Ascending aorta (tissue), 2 donors: ENCODE measurements at places on chromosomes 12 and 14.

- H3K4me3 ChIP-seq, result no peak overlapping the region
- no peaks in the 10 kb centered on the region for H3K4me1 ChIP-seq
- H3K27me3 ChIP-seq, result no peaks in the 10 kb centered on the region
- no peaks in the 10 kb centered on the region for H3K36me3 ChIP-seq
- H3K27ac ChIP-seq, result no peak overlapping the region
- no peak for DNase-seq
These were observed 16.1 kb downstream of the FSCB start for GRCh38 chr14:44490966-44491365.

- H3K36me3 ChIP-seq, result no peaks in the 10 kb centered on the region
- no peak for DNase-seq
- H3K27ac ChIP-seq, result no peak overlapping the region
- H3K27me3 ChIP-seq, result no peaks in the 10 kb centered on the region
These were observed 365.5 kb upstream of the GARIN6 start for GRCh38 chr12:99282086-99282485.

DNA sequence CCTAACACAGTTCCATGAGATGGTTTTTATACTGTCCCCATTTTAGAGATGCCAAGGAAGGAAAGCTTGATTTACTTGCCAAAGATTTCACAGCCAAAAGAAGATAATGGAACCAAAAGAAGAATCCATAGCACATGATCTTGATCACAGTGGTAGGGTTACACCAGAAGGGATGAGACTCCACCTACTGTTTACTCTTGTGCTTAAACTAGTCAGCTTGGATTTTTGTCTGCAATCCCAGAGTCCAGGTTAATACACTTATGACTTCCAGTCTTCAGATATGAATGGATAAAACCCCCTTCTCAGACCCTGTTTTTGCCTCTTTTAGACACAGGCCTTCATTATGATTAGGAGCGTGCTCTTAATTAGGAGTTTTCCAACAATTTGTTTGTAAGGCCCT lies 454.2 kb downstream of the AEBP2 start:
- H3K27ac ChIP-seq, result peak overlapping the region; percentile 78
- no peaks in the 10 kb centered on the region for H3K36me3 ChIP-seq
- H3K4me3 ChIP-seq, result no peak overlapping the region
- DNase-seq, result no peak
- peaks cover 10% of the 10 kb centered on the region for H3K4me1 ChIP-seq

- H3K27ac ChIP-seq, result peak overlapping the region; percentile 62
- H3K4me1 ChIP-seq, result no peaks in the 10 kb centered on the region
- H3K27me3 ChIP-seq, result no peaks in the 10 kb centered on the region
- H3K36me3 ChIP-seq, result peaks cover 16% of the 10 kb centered on the region
- no peak for DNase-seq
These were observed 61.6 kb downstream of the SH2B3 start for GRCh38 chr12:111467092-111467856.

DNA sequence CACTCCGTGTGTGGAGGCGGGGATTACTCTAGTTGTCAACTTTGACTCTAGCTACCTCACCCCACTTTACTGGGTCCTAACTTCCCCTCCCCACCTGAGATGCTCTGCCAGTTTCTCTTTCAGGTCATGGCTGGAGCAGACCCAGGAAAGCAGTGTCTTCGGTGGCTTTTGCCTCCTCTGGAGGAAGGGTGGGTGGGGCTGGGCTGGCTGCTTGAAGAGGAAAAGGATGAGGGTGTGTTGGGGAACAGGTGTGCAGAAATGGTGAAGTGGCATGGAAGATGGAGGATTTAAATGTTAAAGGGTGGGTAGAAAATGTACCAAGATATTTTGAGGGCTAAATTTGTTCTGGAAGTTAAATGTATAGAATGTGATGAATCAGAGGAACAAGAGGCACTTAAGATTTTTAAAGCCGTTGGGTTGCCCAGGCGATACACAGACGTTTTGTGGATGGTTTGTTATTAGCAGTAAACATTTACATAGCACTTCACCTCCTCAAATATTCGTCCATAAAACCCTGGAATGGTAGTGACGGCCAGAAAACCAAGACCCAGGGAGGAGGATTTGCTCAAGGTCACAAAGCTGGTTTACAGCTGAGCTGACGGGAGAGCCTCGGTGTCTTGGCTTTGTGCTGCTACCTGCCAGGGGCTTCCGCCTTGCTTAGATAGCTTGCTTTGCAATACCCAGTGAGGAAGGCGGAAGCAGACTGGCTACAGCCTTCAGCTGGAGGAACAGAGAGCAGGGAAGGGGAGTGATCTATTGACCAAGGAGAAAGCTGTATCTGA lies 72.2 kb upstream of the PRMT8 start:
- no peak overlapping the region for H3K4me3 ChIP-seq
- H3K27ac ChIP-seq, result no peak overlapping the region
- H3K36me3 ChIP-seq, result no peaks in the 10 kb centered on the region
- no peak for DNase-seq
- H3K27me3 ChIP-seq, result no peaks in the 10 kb centered on the region
- H3K4me1 ChIP-seq, result no peaks in the 10 kb centered on the region

GRCh38 chr14:93957751-93958566 lies 18.4 kb downstream of the ASB2 start:
- H3K27me3 ChIP-seq, result no peaks in the 10 kb centered on the region
- no peak overlapping the region for H3K4me3 ChIP-seq
- H3K36me3 ChIP-seq, result peaks cover 21% of the 10 kb centered on the region
- no peak for DNase-seq
- peaks cover 47% of the 10 kb centered on the region for H3K4me1 ChIP-seq
- peak overlapping the region; percentile 80 for H3K27ac ChIP-seq

- no peak overlapping the region for H3K4me3 ChIP-seq
- no peaks in the 10 kb centered on the region for H3K27me3 ChIP-seq
- no peak for DNase-seq
- no peaks in the 10 kb centered on the region for H3K36me3 ChIP-seq
These were observed 20.2 kb upstream of the KRT8 start for GRCh38 chr12:52924764-52925716.

- no peak overlapping the region for H3K4me3 ChIP-seq
- H3K27me3 ChIP-seq, result no peaks in the 10 kb centered on the region
- H3K4me1 ChIP-seq, result peaks cover 8% of the 10 kb centered on the region
- no peak for DNase-seq
- H3K27ac ChIP-seq, result no peak overlapping the region
These were observed 40.5 kb downstream of the VEZT start for GRCh38 chr12:95258151-95258550.

- DNase-seq, result no peak
- no peak overlapping the region for H3K27ac ChIP-seq
- no peaks in the 10 kb centered on the region for H3K4me1 ChIP-seq
- H3K27me3 ChIP-seq, result no peaks in the 10 kb centered on the region
- no peak overlapping the region for H3K4me3 ChIP-seq
- no peaks in the 10 kb centered on the region for H3K36me3 ChIP-seq
These were observed 52.5 kb downstream of the TESPA1 start for GRCh38 chr12:54932038-54932437.

DNA sequence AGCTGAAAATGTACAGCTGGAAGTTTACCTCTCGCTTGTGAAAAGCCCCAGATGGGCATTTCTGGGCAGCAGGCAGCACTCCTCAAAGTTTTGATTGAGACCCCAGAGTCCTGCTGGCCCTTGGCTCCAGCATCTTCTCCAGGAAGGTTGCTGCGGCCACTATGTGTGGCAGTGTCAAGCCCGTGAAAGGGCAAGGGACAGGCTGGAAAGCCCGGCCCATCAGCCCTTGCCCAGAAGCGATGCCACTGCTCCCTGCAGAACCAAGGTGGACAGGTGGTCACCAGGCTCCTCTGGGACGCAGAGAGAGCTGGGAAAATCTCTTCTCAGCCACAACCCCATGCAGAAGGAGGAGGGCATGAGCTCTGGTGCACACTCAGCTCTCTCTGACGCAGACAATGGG lies 73.5 kb upstream of the BCL11B start:
- H3K27me3 ChIP-seq, result no peaks in the 10 kb centered on the region
- DNase-seq, result no peak
- no peak overlapping the region for H3K27ac ChIP-seq
- no peak overlapping the region for H3K4me3 ChIP-seq
- H3K4me1 ChIP-seq, result no peaks in the 10 kb centered on the region

- H3K27me3 ChIP-seq, result no peaks in the 10 kb centered on the region
- H3K4me1 ChIP-seq, result no peaks in the 10 kb centered on the region
These were observed 17.4 kb downstream of the MVK start for GRCh38 chr12:109591041-109591440.

DNA sequence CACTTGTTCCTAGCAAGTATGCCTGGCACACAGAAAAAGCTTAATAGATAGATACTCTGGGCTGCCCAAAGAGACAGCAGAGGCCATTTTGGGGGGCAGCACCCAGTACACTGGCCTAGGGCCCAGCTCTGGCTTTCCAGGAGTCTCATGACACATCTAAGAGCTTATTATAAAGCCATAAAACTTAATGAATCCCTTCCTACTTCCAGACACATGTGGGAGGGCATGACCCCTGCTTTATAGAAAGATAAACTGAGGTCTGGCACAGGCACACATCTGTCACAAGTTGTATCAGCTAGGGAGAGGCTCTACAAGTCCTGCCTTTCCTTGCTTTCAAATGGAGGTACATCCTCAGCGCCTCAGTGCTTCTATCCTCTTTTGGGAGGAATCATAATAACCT lies 27.1 kb downstream of the FMNL3 start:
- H3K4me3 ChIP-seq, result no peak overlapping the region
- H3K36me3 ChIP-seq, result no peaks in the 10 kb centered on the region
- no peak for DNase-seq

- H3K36me3 ChIP-seq, result no peaks in the 10 kb centered on the region
- H3K27me3 ChIP-seq, result no peaks in the 10 kb centered on the region
- H3K27ac ChIP-seq, result peak overlapping the region; percentile 71
- peak; percentile 89 for DNase-seq
- H3K4me3 ChIP-seq, result no peak overlapping the region
These were observed 52.1 kb downstream of the DAD1 start for GRCh38 chr14:22536853-22537338.

DNA sequence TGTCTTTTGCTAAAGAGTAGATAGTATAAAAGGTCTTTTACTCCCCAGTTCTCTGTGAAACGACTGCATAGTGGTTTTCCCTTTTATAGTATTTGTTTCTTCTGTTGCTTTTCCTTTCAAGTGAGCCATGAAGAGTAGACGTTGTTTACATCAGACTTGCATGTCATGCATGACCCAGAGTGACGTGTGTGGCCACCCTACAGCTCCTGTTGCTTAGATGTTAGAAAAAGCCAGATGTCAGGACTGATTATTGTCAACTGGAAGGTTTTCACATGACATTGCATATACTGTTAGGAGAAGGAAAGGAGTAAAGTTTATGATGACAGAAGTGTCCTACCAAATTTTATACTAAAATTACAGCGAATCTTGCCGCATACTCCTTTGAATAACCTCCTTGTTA lies 1.3 kb upstream of the RD3L start:
- DNase-seq, result no peak
- no peak overlapping the region for H3K27ac ChIP-seq
- H3K27me3 ChIP-seq, result no peaks in the 10 kb centered on the region
- H3K4me1 ChIP-seq, result no peaks in the 10 kb centered on the region
- H3K36me3 ChIP-seq, result no peaks in the 10 kb centered on the region

DNA sequence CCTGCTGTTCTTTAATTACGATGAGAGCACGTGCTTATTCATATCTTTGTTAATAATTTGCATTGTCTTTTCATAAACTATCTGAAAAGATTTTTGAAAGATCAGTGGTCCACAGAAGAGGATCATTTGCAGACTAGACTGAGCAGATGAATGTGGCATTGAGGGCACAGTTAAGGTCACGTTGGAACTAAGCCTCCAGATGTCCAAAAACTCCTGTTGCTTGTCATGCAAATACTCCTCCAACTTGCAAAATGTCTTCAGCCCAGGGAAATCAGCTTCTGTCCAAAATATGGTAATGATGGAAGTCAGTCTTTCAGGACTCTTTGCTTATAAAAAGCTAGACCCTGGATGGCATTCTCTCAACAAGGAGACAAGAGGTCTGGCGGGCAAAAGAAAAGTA lies 201.6 kb upstream of the TMEM260 start:
- no peak overlapping the region for H3K4me3 ChIP-seq
- no peak for DNase-seq
- peak overlapping the region; percentile 76 for H3K27ac ChIP-seq
- H3K27me3 ChIP-seq, result no peaks in the 10 kb centered on the region

DNA sequence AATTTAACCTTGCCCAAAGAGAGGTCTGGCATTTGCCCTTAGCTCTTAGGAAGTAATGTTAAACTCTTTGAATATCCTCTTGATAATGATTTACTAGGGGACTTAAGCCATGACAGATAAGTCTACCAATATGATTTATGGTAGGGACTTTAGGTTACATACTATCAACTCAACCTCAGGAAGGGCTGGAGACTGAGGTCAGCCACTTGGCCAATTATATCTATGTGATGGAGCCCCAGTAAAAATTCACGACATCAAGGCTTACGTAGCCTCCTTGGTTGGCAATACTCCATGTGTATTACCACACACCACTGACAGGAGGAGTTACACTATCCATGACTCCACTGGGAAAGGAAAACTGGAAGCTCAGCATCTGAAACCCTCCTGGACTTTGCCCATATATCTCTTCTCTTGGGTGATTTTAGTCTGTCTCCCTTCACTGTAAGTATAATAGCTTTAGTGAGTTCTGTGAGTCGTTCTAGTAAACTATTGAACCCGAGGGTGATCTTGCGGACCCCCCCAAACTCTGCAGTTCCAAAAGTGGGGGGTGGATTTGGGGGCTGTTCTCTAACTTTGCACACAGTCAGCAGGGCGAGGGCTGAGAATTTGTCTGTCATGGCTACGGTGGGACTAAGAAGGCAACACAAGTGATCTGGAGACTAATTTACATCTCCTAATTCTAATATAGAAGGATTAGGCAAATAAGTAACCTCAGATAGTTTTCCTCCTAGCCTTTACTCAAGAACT lies 62.3 kb downstream of the R3HDM2 start:
- no peak for DNase-seq
- no peak overlapping the region for H3K4me3 ChIP-seq
- peaks cover 18% of the 10 kb centered on the region for H3K4me1 ChIP-seq
- H3K27ac ChIP-seq, result no peak overlapping the region
